Umbilical cord (tissue), 2 donors: ENCODE measurements at places on chromosomes 5 and 9. TPM values are rescaled to one million over a fixed set of nuclear protein-coding genes. Genes with fewer than 3 reads are reported as not detected.

SPINK1 gene
- total RNA-seq, result 14.0 TPM

MAP1B gene
- 235 TPM for total RNA-seq

KIF4B gene
- total RNA-seq, result 4.8 TPM

CER1 gene
- 3.9 TPM for total RNA-seq

MAT2B gene
- total RNA-seq, result 84.7 TPM
